Stomach (tissue), 19 donors: ENCODE measurements at places on chromosomes 4 and X. TPM values are rescaled to one million over a fixed set of nuclear protein-coding genes. Genes with fewer than 3 reads are reported as not detected.

DNA sequence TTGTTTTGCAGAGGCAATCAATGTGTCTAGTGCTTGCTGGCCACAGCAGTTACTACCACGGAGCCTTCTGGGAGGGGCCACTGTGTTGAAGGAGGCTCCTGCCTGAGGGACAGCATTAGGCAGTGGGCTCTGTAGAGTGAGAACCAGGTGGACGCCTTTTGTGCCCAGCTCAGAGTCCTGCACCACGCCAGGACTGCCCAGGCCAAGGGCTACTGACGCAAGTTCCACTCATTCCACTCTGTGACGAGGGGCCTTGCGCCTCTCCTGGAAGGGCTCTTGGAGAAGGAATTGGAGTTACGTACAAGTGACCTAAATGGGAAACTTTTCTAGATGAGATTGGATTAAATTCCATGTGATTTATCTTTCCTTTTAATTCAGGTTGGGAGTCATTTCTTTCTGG is 102.8 kb upstream of the MAGEE2 start:
- DNase-seq, result no peak
- H3K27me3 ChIP-seq, result no peaks in the 10 kb centered on the region
- no peaks in the 10 kb centered on the region for H3K36me3 ChIP-seq
- H3K4me3 ChIP-seq, result no peak overlapping the region

MFAP3L gene
- total RNA-seq, result 0.29 TPM

- H3K27ac ChIP-seq, result no peak overlapping the region
- H3K27me3 ChIP-seq, result no peaks in the 10 kb centered on the region
- no peaks in the 10 kb centered on the region for H3K36me3 ChIP-seq
- H3K4me1 ChIP-seq, result peaks cover 7% of the 10 kb centered on the region
Measured at GRCh38 chr4:23922013-23922412, 32.2 kb upstream of the PPARGC1A start.

GRCh38 chrX:150621652-150622051 is 53.2 kb downstream of the MTM1 start:
- H3K4me3 ChIP-seq, result no peak overlapping the region
- no peak overlapping the region for H3K27ac ChIP-seq
- no peak for DNase-seq
- H3K36me3 ChIP-seq, result peaks cover 31% of the 10 kb centered on the region

- H3K4me1 ChIP-seq, result no peaks in the 10 kb centered on the region
- H3K27ac ChIP-seq, result no peak overlapping the region
- no peak for DNase-seq
- no peaks in the 10 kb centered on the region for H3K27me3 ChIP-seq
Measured at GRCh38 chr4:17187003-17187402, 288.6 kb upstream of the LDB2 start.

DNA sequence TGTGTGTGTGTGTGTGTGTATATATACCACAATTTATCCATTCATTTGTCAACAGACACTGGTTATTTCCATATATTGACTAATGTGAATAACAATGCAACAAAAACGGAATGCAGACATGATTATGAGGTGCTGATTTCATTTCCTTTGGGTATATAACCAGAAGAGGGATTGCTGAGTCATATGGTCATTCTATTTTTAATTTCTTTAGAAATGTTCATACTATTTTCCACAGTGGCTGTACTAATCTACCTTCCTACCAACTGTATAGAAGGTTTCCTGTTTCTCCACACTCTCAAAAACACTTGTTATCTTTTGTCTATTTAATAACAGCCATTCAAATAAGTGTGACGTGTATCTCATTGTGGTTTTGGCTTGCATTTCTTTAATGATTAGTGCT is 269.9 kb downstream of the OPHN1 start:
- no peaks in the 10 kb centered on the region for H3K36me3 ChIP-seq
- no peak overlapping the region for H3K27ac ChIP-seq
- no peak overlapping the region for H3K4me3 ChIP-seq
- no peak for DNase-seq

ATP1B4 gene
- not detected for total RNA-seq

DNA sequence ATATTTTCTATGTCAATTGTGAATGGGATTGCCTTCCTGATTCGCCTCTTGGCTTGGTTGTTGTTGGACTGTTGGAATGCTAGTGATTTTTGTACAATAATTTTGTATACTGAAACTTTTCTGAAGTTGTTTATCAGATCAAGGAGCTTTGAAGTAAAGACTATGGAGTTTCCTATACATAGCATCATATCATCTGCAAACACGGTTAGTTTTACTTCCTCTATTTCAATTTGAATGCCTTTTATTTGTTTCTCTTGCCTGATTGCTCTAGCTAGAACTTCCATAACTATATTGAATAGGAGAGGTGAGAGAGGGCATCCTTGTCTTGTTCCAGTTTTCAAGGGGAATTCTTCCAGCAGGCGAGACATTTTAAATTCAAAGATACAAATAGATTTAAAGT is 226.5 kb downstream of the FBXO8 start:
- DNase-seq, result no peak
- no peaks in the 10 kb centered on the region for H3K36me3 ChIP-seq
- no peak overlapping the region for H3K27ac ChIP-seq
- H3K4me3 ChIP-seq, result no peak overlapping the region

- H3K27ac ChIP-seq, result no peak overlapping the region
- no peak for DNase-seq
- no peaks in the 10 kb centered on the region for H3K27me3 ChIP-seq
- no peaks in the 10 kb centered on the region for H3K4me1 ChIP-seq
- no peaks in the 10 kb centered on the region for H3K36me3 ChIP-seq
- no peak overlapping the region for H3K4me3 ChIP-seq
Measured at GRCh38 chr4:28369499-28369898, 1508.9 kb downstream of the STIM2 start.

- H3K4me3 ChIP-seq, result no peak overlapping the region
- H3K27ac ChIP-seq, result no peak overlapping the region
- H3K36me3 ChIP-seq, result no peaks in the 10 kb centered on the region
- H3K27me3 ChIP-seq, result no peaks in the 10 kb centered on the region
- peaks cover 25% of the 10 kb centered on the region for H3K4me1 ChIP-seq
Measured at GRCh38 chr4:8312069-8312445, 42.5 kb downstream of the HTRA3 start.

MMRN1 gene
- 59.5 TPM for total RNA-seq

CSAG1 gene
- total RNA-seq, result not detected

CXCL8 gene
- 5.9 TPM for total RNA-seq

FGFR3 gene
- 530 TPM for total RNA-seq

DNA sequence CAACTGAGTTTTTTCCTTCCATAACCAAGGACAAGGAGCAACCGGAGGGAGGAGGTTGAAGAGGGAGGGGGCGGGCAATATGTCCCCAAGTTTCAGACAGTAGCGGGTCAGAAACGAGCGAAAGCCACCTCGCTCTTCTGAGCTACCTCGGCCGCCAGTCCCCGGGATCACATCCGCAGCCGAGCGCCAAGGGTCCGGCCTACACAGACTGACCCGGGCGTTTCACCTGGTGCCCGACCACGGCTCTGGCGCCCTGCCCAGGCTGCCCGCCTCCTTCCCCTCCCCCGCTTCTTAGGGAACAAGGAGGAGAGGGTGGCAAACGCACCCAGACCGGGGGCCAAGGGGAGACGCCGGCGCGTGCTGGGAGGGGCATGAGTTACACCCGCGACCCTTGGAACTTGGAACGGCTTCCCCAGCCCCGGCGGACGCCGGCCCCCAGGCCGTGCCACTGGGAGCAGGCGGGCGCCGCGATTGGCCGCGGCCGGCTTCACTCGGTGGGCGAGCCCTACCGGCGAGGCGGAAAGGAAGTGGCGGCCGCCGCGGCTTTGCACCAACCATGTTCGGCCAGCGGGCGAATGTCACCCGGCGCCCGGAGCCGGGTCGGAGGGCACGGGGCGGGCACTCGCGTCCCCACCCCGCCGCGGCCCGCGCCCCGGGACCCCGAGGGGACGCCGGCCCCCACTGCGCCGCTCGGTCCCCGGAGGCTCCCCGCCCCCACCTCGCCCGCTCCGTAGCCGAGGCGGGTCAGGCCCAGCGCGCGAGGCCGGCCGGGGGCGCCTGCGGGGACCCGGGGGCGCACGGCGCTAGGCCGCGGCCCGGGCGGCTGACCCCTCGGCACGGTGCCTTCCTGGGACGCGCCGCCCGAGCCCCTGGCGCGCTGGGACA is 1.5 kb downstream of the IRF2 start:
- H3K4me1 ChIP-seq, result peaks cover 48% of the 10 kb centered on the region
- no peaks in the 10 kb centered on the region for H3K27me3 ChIP-seq
- peak overlapping the region; percentile 98 for H3K27ac ChIP-seq
- H3K4me3 ChIP-seq, result peak overlapping the region; percentile 82

- H3K4me1 ChIP-seq, result no peaks in the 10 kb centered on the region
- DNase-seq, result no peak
- H3K4me3 ChIP-seq, result no peak overlapping the region
- H3K27me3 ChIP-seq, result no peaks in the 10 kb centered on the region
- H3K27ac ChIP-seq, result no peak overlapping the region
Measured at GRCh38 chr4:89322671-89323070, 15.1 kb upstream of the GPRIN3 start.

DNA sequence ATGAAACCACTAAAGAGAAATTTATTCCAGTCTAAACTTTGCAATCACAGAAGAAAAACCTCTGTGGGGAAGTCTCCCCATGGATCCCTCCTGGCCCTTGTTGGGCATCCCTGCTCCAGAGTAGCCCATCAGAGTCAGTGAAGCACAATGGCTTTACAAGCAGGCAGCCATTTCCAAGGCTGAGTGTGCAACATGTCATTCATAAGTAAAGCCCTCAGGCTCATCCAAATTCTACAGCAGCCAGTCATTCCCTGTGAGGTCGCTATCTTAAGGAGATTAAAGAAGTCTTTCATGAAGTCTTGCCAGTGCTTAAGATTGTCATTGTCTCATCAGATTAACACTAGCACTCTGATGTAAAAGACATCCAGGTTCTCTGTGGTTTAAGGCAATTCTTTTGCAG is 17.0 kb upstream of the MAPK10 start:
- no peaks in the 10 kb centered on the region for H3K27me3 ChIP-seq
- H3K4me1 ChIP-seq, result no peaks in the 10 kb centered on the region
- no peak for DNase-seq
- no peak overlapping the region for H3K4me3 ChIP-seq
- H3K36me3 ChIP-seq, result no peaks in the 10 kb centered on the region

MAGEC1 gene
- total RNA-seq, result not detected

DNA sequence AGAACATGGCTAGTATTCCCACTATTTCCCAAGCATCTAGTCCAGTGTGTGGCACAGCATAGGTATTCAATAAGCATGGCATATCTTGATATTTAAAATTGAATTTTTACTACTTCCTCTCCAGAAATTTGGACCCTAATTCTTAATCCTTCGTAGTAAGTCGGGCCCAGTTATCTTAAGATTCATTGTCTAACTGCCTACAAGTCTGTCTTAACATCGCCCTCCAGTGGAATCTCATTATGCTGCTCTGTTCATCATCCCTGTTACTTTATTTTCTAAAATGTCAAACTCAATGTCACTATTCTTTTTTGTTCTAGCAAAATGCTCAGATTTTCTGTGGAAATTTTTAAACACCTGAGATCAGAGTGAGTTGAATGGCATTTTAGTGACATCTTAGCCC is 606.2 kb downstream of the KLHL13 start:
- H3K4me3 ChIP-seq, result no peak overlapping the region
- peak; percentile 7 for DNase-seq
- H3K36me3 ChIP-seq, result no peaks in the 10 kb centered on the region
- no peaks in the 10 kb centered on the region for H3K27me3 ChIP-seq

DNA sequence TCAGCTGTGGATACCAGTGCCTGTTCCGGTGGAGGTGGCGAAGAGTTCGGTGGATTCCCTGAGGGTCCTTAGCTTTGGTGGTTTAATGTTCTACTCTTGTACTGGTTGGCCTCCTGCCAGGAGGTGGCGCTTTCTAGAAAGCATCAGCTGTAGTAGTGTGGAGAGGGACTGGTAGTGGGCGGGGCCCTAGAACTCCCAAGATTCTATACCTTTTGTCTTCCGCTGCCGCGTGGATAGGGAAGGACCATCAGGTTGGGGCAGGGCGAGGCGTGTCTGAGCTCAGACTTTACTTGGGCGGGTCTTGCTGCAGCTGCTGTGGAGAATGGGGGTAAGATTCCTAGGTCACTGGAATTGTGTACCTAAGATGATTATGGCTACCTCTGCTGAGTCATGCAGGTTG is 390.3 kb downstream of the FAM47A start:
- H3K27me3 ChIP-seq, result no peaks in the 10 kb centered on the region
- DNase-seq, result no peak
- no peak overlapping the region for H3K27ac ChIP-seq
- H3K4me3 ChIP-seq, result no peak overlapping the region

UCHL1 gene
- total RNA-seq, result 6.4 TPM
